Activated T-cell treated with anti-CD3 and anti-CD28 coated beads, Interleukin-2, amount 50 U/mL, for 48 hours (primary cell): ENCODE measurements at places on chromosomes 3 and 15.

GRCh38 chr3:6807967-6808588 lies 52.8 kb upstream of the GRM7 start:
- no peak for DNase-seq

- DNase-seq: no peak
Observed at GRCh38 chr3:132709761-132710160, 12.4 kb downstream of the NPHP3 start.

- DNase-seq: no peak
Observed at GRCh38 chr3:71328926-71329325, 254.6 kb downstream of the FOXP1 start.

DNA sequence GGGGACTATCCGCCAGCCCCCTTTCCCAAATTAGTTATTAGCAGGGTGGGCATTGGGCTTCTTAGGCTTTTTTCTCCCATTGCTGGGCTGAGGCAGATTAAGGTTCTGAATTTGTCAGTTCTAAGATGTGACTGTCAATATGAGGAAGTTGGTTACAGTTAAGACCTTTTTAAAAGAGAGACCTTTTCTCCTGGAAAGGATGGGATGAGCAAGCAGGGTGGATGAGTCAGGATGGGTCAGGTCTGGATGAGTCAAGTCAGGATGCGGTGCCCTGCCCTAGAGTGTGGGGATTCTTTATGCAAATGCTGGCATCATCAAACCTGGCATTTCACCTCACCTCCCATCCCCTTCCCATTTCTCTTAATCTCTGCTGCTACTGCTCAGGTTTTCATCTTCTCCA lies 1.9 kb downstream of the AEN start:
- peak; percentile 75 for DNase-seq

DNA sequence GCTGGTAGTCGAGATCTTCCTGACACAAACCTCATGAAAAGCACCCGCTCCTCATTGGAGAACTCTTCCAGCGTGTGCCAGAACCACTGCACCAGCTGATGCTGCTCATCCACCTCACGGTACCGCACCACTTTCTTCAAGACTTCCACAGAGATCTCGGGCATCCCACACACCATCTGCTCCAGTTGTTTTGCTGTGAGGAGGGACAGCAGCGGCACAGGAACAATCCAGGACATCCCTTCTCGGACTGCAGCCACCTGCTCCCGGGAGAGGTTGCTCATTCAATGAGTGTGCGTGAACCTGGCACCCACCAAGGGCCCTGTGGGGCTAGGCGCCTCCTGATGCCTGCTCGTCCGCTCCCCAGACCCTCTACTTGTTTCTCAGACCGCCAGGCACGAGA lies 15.1 kb downstream of the FBXL22 start:
- DNase-seq: no peak

- DNase-seq: no peak
Observed at GRCh38 chr3:17749281-17749680, 6.8 kb upstream of the TBC1D5 start.

DNA sequence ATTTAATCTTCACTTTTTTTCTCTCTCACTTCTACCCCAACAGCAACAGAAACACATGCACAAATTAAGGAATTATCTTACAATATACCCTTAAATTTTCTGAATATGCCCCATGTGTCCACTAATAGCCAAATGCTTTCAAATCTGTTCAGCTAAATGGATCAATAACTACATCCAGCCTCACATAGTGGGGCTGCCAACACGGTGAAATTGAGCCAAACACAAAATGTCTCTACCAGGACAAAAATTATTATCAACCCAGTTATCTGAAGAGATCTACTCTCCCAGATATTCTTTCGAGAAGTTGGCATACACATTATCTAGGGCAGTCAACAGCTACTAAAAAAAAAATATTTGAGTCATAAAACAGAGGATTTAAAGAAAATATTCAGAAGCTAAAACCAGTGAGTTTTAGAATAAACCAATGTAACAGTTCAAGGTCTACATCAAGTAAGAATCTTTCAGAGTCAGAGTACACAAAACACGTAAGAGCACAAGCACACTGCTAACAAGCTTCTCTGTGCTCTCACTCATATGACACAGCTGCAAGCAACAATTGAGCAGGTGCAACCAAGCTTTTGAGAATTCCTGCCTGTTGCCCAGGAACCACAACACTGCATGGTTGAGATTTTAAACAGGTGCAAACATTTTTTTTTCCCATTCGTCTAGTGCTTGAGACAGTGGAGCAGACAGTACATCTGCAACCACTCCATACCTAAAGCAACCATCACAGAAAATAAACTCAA lies 247.7 kb downstream of the ZBTB20 start:
- DNase-seq: no peak

DNA sequence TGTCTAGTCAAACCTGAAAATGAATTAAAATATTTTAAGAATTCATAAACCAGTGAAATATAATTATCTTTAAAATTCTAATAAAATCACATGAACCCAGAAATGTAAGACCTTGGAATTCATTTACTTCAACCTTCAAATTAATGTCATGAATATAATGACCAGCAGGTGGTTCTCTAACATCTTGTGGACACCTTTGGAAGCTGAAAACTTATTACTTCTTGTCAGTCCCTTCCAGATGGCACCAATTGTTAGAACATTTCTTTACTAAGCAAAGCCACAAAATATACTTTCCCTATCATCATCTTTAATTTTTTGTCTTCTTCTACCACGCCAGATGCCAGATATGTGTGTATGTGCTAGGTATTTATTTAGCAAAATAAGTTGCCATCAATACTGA lies 240.0 kb downstream of the MBNL1 start:
- DNase-seq: no peak

- no peak for DNase-seq
Observed at GRCh38 chr15:25544076-25544475, 105.3 kb upstream of the UBE3A start.

DNA sequence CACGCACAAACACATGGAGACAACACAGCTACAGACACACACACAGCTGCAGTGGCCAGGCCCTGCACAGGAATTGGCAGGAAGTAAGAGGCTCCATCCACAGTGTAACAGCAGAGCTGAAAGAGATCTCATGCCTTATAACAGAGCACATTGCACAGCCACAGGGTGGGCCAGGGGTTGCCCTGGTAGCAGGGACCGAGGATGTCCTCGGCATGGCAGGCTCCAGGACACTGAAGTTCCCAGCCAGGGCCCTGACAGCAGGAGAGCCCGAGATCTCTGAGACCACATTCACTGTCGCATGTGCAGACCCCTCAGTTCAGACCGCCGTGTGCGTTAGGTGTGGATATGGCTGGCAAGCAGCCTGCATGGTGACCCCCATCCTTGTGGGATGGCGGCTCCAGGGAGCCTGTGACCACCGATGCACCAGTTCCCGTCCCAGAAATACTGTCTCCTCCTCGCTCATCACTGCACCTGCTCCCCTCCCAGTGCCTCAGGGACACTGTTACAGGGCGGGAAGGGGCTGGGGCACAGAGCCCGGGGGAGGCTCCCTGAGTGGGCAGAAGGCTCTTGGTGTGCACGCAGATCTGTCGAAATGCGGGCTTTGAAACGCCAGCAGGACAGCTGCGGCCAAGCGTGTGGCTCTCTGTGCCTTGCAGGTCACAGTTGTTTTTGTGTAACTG lies 1.5 kb upstream of the OCA2 start:
- no peak for DNase-seq

DNA sequence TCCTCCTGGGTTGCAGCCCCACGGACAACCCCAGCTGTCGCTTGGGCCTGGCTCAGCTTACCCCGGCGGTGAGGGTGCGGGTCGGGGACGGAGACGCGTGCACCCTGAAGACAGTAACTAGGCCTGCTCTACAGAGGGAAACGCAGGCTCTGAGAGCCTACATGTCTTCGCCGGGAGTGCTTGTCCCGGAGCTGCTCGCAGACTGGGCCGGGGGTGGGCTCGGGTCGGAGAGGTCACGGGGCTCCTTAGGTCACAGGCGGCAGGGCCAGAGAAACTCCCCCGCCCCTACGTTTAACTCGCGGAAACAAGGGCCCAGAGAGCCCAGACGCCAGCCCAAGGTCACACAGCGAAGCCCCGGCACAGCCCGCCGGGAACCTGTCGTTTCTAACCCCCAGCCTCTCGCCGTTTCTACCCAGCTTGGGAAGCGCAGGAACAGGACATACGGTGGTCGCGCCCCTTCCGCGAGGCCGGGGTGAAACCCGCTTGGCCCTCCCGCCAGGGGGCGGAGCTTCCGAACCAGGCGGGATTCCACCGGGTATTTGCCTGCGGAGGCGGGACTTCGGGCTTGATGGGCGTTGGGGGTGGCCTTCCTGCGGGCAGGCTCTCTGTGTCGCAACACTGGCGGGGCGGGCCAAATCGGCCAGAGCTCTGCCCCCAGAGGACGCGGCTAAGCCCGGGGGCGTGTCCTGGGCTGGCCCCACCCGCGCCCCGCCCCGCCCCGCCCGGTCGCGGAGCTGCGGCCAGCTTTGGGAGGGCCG lies at the start of gene HDAC11:
HDAC11 (plus strand) TSS at position 725 of the 758 bp plus-strand sequence. CDS start 42 bp downstream, outside the sequence.
- DNase-seq: peak; percentile 98

GRCh38 chr15:92903631-92903965 lies 3.5 kb downstream of the CHD2 start:
- DNase-seq: no peak
